SJCRH30 (cell line): ENCODE measurements at places on chromosomes 13 and 19. TPM values are rescaled to one million over a fixed set of nuclear protein-coding genes. Genes with fewer than 3 reads are reported as not detected.
A peak's percentile ranks its signal among the peaks of the same experiment; 100 is the strongest.

GRCh38 chr13:49455007-49455398 lies 10.9 kb downstream of the SETDB2 start:
- no peak overlapping the region for H3K4me3 ChIP-seq
- DNase-seq = no peak
- no peaks in the 10 kb centered on the region for H3K4me1 ChIP-seq
- H3K27me3 ChIP-seq = no peaks in the 10 kb centered on the region
- no peak overlapping the region for H3K27ac ChIP-seq

DNA sequence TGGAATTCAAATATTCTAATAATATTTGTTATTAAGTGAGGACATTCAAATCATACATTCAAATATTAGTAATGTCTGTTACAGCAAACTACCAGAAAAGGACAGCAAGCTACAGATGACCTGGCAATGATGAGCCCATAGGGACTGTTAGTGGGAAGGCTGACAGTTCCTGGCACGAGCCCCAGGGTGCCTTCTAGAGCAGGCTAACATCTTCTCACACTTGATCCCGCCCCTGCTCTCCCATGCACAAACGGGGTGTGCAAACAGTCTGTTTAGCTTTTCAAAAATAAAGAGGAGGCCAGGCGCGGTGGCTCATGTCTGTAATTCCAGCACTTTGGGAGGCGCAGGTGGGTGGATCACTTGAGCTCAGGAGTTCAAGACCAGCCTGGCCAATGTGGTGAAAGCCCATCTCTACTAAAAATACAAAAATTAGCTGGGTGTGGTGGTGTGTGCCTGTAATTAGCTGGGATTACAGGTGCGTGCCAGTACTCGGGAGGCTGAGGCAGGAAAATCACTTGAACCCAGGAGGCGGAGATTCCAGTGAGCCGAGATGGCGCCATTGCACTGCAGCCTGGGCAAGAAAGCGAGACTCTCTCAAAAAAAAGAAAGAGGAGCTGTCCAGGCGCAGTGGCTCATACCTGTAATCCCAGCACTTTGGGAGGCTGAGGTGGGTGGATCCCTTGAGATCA lies 9.6 kb upstream of the GARRE1 start:
- H3K4me1 ChIP-seq = peaks cover 14% of the 10 kb centered on the region
- H3K36me3 ChIP-seq = no peaks in the 10 kb centered on the region
- no peak overlapping the region for H3K4me3 ChIP-seq
- no peaks in the 10 kb centered on the region for H3K27me3 ChIP-seq

- peaks cover 6% of the 10 kb centered on the region for H3K36me3 ChIP-seq
- no peaks in the 10 kb centered on the region for H3K27me3 ChIP-seq
- H3K4me1 ChIP-seq = no peaks in the 10 kb centered on the region
- DNase-seq = peak; percentile 17
- no peak overlapping the region for H3K27ac ChIP-seq
Measured at GRCh38 chr19:37519890-37520289, 13.2 kb downstream of the ZNF793 start.

DNA sequence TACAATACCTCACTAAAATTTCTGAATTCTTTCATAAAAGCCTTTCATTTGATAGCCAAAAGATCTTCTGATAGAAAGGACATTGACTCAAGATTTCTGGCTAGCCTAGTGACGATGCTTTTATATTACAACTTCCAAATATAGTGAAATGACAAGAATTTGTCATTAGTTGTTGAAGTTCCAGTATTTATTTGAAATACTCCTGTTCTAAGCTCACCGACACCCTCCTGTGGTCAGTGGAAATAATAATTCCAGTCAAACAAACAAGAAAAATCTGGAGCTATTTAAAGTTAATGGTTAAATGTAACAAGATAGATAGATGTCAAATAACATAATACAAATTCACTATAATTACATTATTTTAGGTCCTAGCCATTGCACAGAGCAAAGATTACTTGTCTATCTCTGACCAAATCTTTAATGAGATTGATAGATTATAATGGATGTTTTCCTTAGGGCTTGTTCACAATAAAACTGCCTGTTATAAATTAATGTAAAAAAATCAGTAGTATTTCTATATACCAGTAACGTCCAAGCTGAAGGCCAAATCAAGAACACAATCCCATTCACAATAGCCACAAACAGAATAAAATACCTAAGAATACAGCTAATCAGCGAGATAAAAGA lies 195.5 kb downstream of the RGCC start:
- no peaks in the 10 kb centered on the region for H3K27me3 ChIP-seq
- H3K4me1 ChIP-seq = peaks cover 6% of the 10 kb centered on the region; the same call in 1 of the 2 replicates
- no peak overlapping the region for H3K27ac ChIP-seq
- H3K4me3 ChIP-seq = no peak overlapping the region
- peak; percentile 37 for DNase-seq

DNA sequence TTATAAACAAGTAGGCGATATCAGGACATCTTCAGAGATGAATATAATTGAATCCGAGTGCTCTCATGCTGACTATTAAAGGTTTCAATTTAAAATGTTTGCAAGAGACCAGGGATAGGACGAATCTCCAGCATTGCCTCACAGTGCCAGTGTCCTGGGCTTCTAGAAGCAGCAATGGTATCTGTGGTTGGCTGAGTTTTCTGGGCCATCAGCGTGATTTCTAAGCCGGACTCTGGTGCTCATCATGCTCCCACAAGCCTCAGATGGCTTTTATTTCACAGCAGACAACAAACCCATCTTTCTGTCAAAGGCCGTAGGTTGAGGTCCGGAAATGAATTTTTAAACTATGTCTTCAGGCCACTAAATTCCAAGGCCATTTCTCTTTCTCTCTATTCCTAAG lies 187.7 kb downstream of the FOXO1 start:
- no peak overlapping the region for H3K4me3 ChIP-seq
- H3K36me3 ChIP-seq = no peaks in the 10 kb centered on the region
- no peak for DNase-seq
- H3K27me3 ChIP-seq = no peaks in the 10 kb centered on the region

DNA sequence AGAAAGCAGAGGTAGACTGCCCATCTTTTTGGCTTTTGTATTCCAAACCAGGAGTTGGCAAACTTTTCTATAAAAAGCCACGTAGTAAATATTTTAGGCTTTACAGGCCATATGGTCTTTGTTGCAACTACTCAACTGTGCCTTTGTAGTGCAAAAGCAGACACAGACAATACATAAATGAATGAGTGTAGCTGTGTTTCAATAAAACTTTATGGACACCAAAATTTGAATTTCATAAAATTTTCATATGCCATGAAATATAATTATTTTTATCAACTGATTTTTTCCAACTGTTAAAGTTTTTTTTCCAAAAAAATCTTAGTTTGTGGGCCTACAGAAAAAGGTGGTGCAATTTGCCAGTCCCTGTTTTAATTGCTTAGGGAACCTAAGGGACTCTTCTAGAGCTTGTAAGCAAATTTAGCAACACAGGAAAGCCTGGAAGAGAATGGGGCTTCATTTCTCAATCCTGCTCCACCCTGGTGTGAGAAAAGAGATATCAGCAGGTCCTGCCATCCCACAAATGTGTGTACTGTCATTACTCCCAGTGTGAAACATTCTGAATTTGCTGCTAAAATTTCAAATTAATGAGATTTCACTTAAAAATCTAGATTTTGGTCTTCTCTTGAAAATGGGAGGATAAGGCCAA lies 194.2 kb downstream of the RGCC start:
- peaks cover 15% of the 10 kb centered on the region for H3K4me1 ChIP-seq
- H3K4me3 ChIP-seq = no peak overlapping the region
- no peaks in the 10 kb centered on the region for H3K27me3 ChIP-seq
- no peak overlapping the region for H3K27ac ChIP-seq

- H3K27ac ChIP-seq = no peak overlapping the region
- no peaks in the 10 kb centered on the region for H3K4me1 ChIP-seq
- H3K36me3 ChIP-seq = no peaks in the 10 kb centered on the region
- DNase-seq = no peak
Measured at GRCh38 chr13:60282186-60282585, 114.8 kb upstream of the TDRD3 start.

GRCh38 chr19:50328873-50329145 lies 368 bp downstream of the KCNC3 start:
- H3K27me3 ChIP-seq = no peaks in the 10 kb centered on the region
- DNase-seq = no peak

GRCh38 chr19:39843919-39844793 lies 2.0 kb downstream of the FBL start:
- H3K27ac ChIP-seq = no peak overlapping the region
- peaks cover 43% of the 10 kb centered on the region for H3K4me1 ChIP-seq
- H3K27me3 ChIP-seq = no peaks in the 10 kb centered on the region
- peaks cover 20% of the 10 kb centered on the region for H3K36me3 ChIP-seq

DNA sequence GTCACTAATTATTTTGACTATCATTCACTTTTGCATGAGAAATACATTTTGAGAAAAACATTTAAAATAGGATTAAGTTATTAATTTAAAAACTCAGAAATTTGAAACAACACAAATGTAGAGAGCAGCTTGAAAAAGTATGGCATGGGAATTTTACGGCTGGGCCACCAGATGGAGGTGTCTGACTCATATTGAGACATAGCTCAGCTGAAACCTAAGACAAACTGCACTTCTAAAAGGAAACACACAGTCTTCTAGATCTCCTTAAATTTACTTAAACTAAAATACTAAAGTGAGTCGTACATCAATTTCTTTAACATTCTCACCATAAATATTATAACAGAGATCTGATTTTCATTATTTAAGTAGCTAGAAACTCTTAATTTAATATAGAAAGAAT lies 41.9 kb upstream of the POSTN start:
- DNase-seq = peak; percentile 30
- no peak overlapping the region for H3K27ac ChIP-seq
- no peak overlapping the region for H3K4me3 ChIP-seq
- no peaks in the 10 kb centered on the region for H3K4me1 ChIP-seq
- no peaks in the 10 kb centered on the region; the same call in 1 of the 2 replicates for H3K27me3 ChIP-seq
- no peaks in the 10 kb centered on the region for H3K36me3 ChIP-seq

DNA sequence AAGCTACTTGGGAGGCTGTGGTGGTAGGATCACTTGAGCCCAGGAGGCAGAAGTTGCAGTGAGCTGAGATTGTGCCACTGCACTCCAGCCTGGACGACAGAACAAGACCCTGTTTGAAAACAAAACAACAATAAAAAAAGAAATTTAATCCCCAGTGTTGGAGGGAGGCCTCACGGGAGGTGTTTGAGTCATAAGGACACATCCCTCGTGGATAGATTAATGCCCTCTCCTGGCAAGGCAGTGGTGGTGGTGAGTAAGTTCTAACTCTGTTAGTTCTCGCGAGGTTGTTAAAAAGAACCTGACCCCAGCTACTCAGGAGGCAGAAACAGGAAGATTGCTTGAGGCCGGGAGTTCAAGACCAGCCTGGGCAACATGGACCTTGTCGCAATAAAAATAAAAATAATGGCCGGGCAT lies 27.6 kb upstream of the SIN3B start:
- no peaks in the 10 kb centered on the region for H3K4me1 ChIP-seq
- DNase-seq = peak; percentile 29
- 0 out of 2 replicates have a peak, but pooled peaks cover 3% of the 10 kb centered on the region for H3K27me3 ChIP-seq
- no peak overlapping the region for H3K4me3 ChIP-seq
- H3K36me3 ChIP-seq = no peaks in the 10 kb centered on the region

DNA sequence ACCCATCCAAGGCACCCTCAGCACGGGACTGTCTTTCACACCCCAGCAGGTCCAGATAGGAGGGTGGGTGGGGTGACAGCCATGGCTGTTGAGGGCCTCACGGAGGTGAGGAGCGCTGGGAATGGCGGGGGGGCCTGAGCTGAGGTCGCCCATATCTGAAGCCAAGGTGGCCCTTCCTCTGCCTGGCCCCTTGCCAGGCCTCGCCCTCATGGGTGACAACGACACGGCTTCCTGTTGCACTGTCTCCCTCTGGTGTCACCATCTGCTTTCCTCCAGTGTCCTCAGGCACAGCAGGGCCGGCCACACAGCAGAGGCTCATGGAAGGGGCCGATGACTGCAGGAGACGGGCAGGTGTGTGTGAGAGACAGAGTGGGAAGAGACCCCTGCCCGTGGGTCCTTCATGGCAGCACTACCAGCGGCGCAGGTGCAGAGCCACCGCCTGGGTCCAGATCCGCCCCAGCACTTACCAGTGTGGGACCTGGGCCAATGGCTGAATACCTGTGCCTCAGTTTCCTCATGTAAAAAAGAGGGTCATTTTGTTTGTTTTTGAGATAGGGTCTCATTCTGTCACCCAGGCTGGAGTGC lies 8.1 kb upstream of the NKPD1 start:
- H3K27ac ChIP-seq = no peak overlapping the region
- DNase-seq = no peak
- H3K4me1 ChIP-seq = peaks cover 13% of the 10 kb centered on the region; the same call in 1 of the 2 replicates
- H3K4me3 ChIP-seq = no peak overlapping the region

GRCh38 chr13:25218019-25218418 lies 45.9 kb upstream of the AMER2 start:
- no peak overlapping the region for H3K27ac ChIP-seq
- no peak for DNase-seq
- H3K27me3 ChIP-seq = peaks cover 11% of the 10 kb centered on the region; the same call in 1 of the 2 replicates
- H3K36me3 ChIP-seq = no peaks in the 10 kb centered on the region

- no peak for DNase-seq
- H3K4me1 ChIP-seq = no peaks in the 10 kb centered on the region
- H3K27ac ChIP-seq = no peak overlapping the region
- H3K4me3 ChIP-seq = no peak overlapping the region
- no peaks in the 10 kb centered on the region for H3K36me3 ChIP-seq
Measured at GRCh38 chr13:91693466-91693865, 295.0 kb downstream of the GPC5 start.

- H3K36me3 ChIP-seq = peaks cover 9% of the 10 kb centered on the region
- peak overlapping the region; percentile 84 for H3K4me3 ChIP-seq
- H3K4me1 ChIP-seq = peaks cover 16% of the 10 kb centered on the region
- DNase-seq = no peak
Measured at GRCh38 chr13:21176982-21177284, 475 bp downstream of the MRPL57 start.

DNA sequence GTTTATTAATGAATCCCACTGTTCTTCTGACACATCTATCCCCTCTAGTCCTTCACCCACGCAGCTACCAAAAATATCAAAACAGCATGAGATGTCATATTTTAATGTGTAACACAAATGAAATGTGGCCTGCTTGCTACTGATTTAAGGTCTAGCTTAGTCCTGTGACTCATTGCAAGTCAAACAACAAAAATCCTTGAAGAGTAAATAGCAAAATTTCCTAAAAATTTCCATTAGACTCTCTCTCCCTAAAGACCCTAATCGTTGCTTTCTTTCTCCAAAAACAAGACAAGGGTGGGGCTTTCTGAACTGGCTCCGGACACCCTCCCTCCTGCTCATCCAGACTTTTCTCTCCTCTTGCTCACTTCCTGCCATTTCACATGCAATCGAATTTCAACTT lies 99.9 kb upstream of the IPO5 start:
- H3K36me3 ChIP-seq = no peaks in the 10 kb centered on the region
- no peak for DNase-seq
- peaks cover 5% of the 10 kb centered on the region; the same call in 1 of the 2 replicates for H3K4me1 ChIP-seq
- H3K27me3 ChIP-seq = no peaks in the 10 kb centered on the region
- no peak overlapping the region for H3K4me3 ChIP-seq
- no peak overlapping the region for H3K27ac ChIP-seq

GRCh38 chr13:95117092-95117491 lies 184.2 kb downstream of the ABCC4 start:
- H3K36me3 ChIP-seq = 0 out of 2 replicates have a peak, but pooled peaks cover 3% of the 10 kb centered on the region
- H3K4me1 ChIP-seq = no peaks in the 10 kb centered on the region
- no peak overlapping the region for H3K4me3 ChIP-seq
- DNase-seq = no peak

The C13orf46 gene
- total RNA-seq = 0.04 TPM in 1 of 2 replicates, not detected in the other

The GSX1 gene
- not detected in 2 replicates for total RNA-seq

The NUFIP1 gene
- 10.2 and 10.8 TPM in 2 replicates for total RNA-seq

The CYP4F3 gene
- total RNA-seq = not detected in 2 replicates

The S1PR2 gene
- total RNA-seq = 7.4 and 7.5 TPM in 2 replicates

The CERS4 gene
- 9.3 and 9.9 TPM in 2 replicates for total RNA-seq

The GAPDHS gene
- total RNA-seq = not detected in 2 replicates
